Large intestine (tissue), 12 donors: ENCODE measurements at places on chromosomes 2 and 18. TPM values are rescaled to one million over a fixed set of nuclear protein-coding genes. Genes with fewer than 3 reads are reported as not detected.

- DNase-seq = no peak
Observed at GRCh38 chr2:201072201-201072530, 365 bp downstream of the NDUFB3 start.

DNA sequence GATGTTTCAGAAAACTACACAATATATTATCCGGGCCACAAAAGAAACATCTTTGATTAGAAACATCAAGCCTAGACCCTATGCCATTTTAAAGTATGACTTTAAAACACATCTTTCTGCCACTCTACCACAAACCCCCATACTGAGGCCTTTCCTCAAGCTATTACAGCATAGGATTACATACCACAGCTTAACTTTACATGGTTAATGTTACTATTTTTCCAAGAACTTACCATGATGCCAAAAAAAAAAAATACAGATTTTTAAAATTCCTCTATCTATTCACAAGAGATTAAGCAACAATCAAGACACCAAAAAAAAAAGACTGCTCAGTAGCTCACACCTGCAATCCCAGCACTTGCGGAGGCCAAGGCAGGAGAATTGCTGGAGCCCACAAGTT, 9.0 kb downstream of the NCKAP1 start:
- DNase-seq = no peak

DNA sequence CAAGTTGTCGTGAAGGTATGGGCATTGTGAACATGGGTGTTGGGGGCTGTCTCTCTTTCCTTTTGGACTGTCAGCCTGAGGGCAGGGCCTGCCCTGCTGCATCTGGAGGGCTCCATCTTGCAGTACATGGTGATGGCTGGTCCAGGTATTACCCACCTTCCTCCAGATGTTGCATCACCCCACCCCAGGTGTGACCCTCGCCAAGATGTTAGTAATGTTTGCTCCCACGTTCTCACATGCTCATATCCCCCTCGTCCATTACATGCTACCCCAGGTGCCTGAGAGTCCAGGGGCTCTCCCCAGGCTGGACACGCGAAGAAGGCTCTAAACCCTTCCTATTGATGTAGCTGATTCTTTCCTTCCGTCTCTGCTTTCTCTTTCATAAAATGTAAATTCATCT, 13.9 kb downstream of the ZAP70 start:
- DNase-seq = no peak

CCDC178 gene
- polyA plus RNA-seq = 0.36 TPM

LOXL3 gene
- polyA plus RNA-seq = 3.6 TPM
